ENCODE measurements at places on chromosomes 5 and 9.

- DNase-seq, result no peak
Observed at GRCh38 chr9:28941856-28942255, 1368.6 kb upstream of the C9orf72 start.

- no peak for DNase-seq
Observed at GRCh38 chr5:56166671-56167385, 66.3 kb downstream of the ANKRD55 start.

GRCh38 chr9:129696944-129697655 lies 31.7 kb downstream of the PRRX2 start:
- no peak for DNase-seq

DNA sequence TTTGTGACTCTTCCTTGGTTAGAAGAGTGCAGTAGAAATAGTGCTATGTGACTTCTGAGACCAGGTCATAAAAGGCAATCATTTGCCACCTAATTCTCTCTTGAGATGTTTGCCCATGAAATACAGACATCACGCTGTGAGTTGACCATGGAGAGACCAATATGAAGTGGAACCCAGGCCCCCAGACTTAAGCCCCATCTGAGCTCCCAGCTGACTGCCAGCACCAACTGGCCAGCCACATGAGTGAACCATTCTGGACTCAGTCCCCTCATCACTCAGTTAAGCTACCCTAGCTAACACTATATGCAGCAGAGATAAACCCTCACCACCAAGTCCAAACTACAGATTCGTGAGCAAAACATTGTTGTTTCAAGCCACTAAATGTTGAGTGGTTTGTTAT lies 60.7 kb upstream of the NIPBL start:
- no peak for DNase-seq

- DNase-seq, result no peak
Observed at GRCh38 chr5:146867996-146868708, 10.4 kb downstream of the PPP2R2B start.

DNA sequence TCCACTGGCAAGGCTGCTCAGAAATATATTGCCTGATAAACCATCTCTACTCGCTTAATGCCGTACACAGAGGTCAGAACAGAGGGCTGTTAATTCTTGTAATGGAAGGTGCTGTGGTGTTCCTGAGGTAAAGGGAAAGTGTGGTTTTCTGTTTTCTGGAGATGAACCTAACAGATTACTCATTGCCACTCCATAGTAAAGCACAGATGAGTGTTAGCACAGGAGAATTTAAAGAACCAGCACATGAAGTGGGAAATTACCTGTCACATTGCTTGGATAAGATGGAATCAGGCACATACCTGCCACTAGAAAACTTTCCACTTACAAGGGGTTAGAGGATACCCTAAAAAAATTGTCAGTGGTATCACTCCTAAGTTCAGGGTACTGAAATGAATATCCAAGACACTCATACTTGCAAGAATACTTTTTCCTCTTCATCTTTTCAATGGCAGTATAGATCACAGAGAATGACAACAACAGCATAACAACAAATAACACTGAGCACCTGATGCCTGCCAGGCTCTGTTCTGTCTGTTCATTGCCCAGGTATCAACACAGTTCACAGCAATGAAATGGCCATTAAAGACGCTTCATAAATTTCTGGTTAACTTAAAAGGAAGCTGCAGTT lies 152.9 kb upstream of the GNA14 start:
- DNase-seq, result no peak

DNA sequence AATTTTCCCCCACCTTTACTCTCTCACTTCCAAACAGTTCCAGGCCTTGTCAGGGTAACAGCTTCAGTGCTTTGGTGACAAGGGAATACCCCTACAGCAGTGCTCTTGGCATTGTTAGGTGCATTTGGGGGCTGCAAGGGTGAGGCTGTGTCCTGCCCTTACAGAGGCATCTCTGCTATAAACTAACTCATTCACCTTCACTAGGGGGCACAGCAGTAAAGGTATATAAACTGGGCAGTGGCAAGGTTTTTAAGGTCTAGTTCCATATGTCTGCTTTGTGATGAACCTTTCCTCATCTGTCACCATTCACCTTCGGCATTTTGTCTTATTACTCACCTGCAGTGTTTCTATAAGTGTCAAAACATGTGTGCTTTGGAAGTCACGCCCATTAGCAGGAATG lies 79.1 kb upstream of the GPR151 start:
- DNase-seq, result no peak

- no peak for DNase-seq
Observed at GRCh38 chr5:95670568-95670967, 12.2 kb downstream of the SPATA9 start.

DNA sequence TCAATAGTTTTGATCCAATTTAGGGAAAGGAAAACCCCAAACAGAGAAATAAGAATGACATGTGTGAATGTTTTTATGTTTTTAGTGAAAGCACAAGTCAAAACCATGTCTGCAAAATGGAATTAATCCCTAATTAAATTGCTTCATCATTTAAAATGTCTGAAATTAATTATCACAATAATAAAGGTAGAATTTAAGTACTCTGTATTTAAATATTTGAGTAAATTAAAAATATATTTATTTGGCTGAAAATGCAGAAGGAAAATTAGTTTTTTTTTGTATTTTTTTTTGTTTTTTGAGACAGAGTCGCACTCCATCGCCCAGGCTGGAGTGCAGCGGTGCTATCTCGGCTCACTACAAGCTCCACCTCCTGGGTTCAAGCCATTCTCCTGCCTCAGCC lies 330.5 kb upstream of the EFNA5 start:
- DNase-seq, result no peak

- DNase-seq, result no peak
Observed at GRCh38 chr9:16310278-16311110, 560.0 kb downstream of the BNC2 start.

- DNase-seq, result no peak
Observed at GRCh38 chr9:137269231-137269772, 8.2 kb upstream of the TOR4A start.

DNA sequence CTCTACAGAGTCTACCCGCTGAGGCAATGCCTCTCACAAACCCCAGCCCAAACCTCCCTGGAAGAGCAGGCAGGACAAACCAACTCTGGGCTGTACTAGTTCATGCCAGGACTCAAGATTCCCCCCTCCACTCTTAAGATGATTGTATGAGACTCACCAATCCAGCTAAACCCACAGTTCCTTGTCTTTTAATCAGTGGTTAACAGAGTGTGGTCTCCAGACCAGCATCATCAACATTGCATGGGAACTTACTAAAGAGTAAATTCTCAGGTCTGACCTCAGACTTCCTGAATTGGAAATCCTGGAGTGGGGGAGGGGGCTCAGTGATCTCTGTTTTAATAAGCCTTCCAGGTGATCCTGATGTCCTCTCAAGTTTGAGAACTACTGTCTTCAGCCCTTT lies 240.9 kb downstream of the GAS1 start:
- DNase-seq, result no peak

GRCh38 chr5:60700416-60700757 lies 421 bp upstream of the DEPDC1B start:
- DNase-seq, result no peak

DNA sequence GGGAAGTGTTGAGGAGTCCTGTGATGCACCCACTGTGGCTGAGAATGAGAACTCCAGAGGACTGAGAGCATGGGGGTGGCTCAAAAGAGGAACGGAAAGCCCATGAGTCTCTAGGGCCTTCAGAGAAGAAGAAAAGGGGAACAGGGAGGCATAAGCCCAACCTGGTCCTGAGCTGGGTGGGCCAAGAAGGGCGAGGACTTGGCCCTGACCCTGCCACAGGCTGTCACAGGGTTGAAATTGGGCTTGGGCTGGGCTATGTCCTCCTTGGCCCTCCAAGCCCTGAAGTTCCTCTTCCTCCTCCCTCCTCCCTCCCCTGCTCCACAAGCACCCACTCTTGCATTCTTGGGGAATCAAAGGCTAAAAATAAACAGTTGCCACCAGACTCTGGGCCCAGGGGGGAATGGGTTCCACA lies 49.3 kb upstream of the PPARGC1B start:
- DNase-seq, result no peak

DNA sequence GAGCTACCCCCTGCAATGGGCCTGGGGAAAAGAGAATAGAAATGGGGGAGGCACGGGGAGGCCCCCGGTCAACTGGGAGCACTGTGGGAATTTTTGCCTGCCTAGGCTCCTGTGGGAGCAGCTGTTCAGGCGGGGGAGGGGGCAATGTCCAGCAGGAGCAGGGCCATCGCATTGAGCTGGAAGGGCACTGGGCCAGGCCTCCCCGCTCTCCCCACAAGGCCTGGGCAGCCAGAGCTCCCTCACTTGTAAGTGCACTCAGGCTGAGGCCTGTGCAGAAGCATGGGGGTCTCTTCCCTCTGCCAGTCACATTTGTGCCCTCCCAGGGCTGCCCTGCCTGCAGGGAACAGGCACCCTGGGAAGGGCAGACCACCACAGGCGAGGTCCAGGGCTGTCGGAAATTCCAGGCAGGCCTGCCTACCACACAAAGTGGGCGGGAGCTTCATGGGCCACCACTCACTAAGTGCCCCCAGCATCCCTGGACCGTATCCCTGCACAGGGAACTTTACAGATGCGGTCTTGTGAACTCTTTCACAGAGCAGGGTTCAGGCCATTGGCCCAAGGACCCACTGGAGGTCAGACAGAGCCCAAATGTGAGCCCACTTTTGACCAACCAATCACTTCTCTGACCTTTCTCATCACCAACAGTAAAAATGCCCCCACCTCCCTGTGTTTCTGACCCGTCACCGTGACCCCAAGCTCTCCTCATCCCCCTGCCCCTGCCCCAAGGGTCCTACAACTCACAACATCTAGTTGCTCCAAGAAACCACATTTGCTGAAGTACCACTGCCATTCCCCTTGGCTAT lies 1.0 kb upstream of the CFAP157 start:
- no peak for DNase-seq

DNA sequence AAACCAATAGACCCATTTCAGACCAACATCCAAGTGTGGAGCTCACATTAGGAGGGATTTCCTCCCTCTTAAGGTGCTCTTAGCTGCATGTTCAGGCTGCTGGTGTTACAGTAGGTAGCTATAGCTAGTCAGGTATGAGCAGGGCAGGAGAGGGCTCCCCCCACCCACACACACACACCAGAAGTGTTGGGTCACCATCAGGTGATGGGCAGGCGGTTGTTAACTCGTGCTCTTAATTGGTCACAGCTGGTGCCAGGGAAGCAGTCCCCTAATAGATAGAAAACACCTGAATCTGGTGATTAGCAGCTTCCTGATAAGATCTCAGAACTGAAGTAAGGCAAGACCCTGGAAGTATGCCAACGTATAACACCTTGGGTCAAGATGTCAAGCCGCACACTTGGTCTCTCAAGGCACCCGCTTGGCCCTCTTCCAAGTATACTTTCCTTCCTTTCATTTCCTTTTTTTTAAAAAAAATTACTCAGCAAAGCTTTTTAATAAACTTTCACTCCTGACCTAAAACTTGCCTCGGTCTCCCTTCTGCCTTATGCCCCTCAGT lies 532.4 kb downstream of the DNAH5 start:
- DNase-seq, result no peak

DNA sequence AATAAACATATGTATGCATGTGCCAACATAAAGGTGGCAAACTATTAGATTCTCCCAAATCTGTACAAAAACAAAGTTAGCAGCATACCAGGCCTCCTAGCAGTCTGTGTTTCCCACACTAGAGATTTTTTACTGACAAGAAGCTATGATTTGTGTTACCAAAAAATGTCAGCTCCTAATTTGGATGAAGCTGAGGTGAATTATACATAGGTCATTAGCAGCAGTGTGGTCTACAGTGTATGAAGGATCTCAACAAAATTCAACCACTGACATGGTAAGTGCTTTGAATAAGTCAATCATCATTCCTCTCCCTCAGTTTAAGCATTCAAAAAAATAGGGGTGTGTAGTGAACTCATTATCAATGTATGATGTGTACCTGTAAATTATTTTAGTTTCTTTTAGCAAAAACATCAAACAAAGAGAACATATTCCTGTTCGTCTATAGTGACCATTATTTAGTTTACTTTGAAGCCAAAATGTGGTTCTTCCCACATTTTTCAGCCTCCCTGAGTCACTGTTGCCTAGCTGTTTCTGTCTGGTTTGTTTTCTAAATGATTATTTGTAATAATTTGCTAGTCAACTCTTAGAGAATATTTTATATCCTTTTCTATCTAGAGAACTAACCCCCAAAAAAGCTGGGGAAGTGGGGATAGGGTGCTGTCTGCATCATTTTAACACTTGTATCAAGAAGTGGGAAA lies 52.1 kb upstream of the RGMB start:
- DNase-seq, result peak; percentile 36

DNA sequence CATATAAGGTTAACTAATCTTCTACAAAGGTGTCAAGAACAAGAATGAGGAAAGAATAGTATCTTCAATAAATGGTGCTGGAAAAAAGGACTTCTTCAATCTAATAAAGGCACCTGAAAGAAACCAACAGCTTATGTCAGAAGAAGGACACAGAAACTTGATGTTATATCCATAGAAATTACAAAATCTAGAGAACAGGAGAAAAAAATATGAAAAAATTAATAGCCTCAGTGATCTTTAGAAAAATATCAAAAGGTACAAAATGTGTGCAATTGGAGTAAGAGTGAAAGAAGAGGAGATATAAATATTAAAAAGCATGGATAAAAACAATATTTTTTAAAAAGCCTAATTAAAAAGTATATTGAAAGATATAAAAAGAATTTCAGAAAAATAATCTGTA lies 18.8 kb upstream of the PRSS3 start:
- no peak for DNase-seq

DNA sequence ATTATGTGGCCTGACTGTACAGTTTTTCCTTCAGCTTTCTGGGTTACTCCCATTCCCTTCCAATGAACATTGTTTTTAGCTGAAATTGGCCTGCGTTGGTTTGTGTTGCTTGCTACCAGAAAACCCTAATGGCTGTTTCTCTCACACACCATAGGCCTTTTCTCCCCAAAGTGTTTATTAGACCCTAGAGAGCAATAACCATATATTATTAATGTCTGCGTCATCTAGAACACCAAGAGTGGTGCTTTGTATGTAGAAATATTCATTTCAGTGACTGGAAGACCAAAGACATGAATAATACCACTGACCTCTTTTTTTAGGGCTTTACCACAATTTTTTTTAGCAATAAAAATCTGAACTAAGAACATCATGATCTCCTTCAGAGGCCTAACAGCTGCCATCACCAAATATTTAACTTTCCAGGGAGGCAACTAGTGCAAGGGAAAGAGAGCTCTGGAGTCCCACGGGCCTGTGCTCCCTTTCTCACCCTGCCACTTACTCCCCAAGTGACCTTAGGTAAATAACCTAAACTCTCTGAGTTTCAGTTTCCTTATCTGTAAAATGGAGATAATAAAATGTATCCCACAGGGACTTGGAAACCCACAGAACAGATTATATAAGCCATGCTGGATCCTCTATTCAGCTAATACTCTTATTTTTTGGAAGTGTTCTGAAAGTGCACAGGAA lies 201.9 kb upstream of the ISL1 start:
- DNase-seq, result no peak

DNA sequence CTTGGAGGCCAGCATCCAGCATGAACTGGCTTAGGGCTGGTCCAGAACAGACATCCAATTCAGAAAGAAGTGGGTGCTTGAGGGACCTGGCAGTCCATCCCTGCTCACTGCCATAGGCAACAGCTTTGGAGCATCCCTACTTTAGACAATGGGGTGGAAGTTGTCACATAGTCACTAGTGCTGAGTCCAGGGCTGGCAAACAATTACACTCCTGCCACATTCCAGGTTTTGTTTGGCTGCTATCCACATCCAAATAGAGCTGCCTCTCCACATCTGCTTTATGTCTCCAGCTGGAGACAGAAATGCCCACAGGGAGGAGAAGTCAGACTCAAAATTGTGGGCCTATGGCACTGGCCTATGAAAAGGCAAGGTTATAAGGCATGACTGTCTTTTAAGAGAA lies 7.0 kb downstream of the FSTL4 start:
- no peak for DNase-seq

GRCh38 chr9:105050296-105050695 lies 122.3 kb upstream of the ABCA1 start:
- DNase-seq, result no peak

Measured in stromal cell of bone marrow (primary cell).